Cortex of kidney (tissue), 1 donor: ENCODE measurements at places on chromosomes 3 and 15.

DNA sequence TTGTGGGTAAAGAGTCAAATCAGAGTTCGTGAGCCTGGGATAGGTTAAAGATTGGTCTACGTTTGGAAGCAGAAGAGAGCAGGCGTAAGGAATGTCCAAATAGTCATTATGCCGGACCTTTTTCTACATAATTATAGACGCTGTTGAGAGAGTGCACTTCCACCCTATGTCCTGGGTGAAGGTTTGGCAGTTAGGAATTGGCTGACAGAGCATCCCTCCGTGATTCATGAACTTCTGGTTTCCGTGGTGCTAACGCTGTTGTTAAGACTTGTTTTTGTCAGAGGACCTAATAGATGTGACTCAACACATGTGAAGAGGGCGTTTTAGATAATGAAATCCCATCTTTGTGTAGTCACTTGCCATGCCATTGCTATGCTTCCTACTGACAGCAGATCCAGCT lies 1.1 kb downstream of the EAF1 start:
- DNase-seq: no peak

GRCh38 chr15:22956257-22956977 lies 23.8 kb downstream of the CYFIP1 start:
- DNase-seq: no peak

DNA sequence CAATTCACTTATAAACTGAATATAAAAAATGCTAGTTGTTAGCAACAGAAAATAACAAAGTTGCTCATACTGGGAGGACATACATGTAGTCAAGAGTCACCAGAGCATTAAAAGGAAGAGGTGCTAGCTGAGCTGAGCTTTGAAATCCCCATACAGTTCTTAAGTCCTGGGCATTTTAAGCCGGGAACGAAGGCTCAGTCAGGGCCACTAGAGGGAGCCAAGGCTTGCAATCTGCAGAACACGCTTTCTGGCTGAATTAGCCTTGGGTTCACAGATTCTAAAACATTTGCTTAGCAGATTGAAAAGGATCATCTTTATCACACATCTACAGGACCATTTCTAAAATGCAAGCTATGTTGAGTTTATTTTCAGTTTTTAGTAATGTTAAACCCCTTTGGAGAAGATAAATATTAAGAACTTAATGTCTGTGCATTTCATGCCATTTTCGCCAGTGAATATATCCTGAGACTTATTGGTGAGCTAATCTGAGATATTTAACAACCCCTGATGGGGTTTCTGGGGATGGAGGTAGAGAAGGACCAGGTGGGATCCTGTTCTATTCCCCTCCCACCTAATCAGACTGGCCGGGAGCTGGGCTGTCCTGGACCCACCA lies 26.3 kb upstream of the MNS1 start:
- DNase-seq: no peak

GRCh38 chr3:93992207-93992606 lies 12.3 kb downstream of the ARL13B start:
- no peak for DNase-seq

GRCh38 chr3:66948041-66948440 lies 50.1 kb upstream of the KBTBD8 start:
- no peak for DNase-seq

DNA sequence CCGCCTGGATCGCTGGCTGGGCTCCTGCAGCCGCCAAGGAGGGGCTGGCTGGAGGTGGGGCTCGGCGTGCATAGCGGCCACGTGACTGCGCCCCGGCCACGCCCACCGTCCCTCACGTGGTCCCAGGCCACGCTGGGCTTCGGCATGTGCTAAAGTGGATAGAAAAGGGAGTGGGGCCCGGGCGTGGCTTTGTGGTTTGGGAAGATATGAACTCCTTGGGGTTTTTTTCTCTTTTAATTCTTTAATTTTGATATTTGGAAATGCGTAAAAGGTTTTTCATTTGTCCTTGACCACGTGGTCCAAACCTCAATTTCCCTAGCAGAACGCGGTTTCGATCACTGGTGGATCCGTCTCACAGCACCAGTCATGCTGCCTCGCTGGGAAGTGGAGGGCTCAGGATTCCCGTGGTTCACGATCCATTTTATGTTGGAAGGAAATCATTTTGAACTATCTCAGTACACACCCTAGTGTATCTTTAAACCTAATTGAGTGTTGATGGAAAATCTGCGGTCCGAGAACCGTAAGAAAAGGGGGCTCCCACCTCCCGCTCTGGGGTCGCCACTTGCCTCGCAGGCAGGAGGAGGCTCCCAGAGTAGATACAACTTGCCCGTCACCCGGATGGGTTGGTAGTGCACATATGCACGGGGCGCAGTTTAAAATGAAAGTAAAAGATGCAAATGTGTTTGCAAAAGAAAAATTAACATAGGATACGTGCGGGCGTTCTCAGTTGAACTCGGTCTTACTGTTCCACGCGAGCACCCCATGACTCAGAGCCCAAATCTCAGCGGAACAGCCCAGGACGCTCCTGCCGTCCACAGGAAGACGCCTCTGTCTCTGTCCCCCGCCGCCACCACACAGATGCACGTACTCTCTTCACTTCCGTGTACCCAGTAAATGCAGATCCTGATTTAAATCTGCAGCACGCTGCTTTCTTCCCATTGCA lies 141.9 kb downstream of the PGPEP1L start:
- DNase-seq: no peak

DNA sequence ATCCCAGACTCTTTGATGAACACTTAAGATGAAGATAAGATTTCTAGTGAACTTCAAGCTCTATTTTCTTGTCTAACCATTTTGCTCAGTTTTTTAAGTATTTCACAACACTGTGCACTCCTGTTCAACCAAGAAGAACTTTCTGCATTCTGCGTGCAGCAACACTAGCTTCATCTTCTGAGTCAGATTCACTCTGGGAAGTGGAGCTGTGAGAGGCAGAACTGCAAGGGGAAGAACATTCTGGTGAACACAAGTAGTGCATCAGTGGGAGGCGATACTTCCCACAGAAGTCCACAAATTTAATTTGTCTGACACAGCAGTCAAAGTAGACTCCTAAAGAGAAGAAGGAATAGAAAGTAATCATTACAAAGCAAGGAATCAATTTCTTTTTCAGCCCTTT lies 18.1 kb downstream of the LRRC58 start:
- DNase-seq: no peak

DNA sequence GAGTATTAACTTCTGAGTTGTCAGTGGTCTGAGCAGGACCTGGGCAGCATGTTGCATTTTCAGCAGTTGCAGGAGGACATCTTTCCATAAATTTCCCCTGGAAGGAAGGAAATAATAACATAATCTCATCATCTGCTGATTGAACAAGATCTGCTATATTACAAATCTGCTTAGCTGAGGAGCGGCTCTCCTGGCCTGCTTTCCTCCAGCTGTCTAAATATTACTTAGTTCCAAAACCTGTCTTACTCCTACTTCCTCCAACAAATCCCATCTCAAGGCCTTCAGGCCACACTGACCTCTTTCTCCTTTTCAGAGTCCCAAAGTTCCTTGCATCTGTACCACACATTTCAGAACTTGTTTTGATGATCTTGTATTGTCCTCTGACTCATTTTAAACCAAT lies 364.4 kb upstream of the MCTP2 start:
- no peak for DNase-seq

GRCh38 chr3:47614788-47615187 lies 36.1 kb upstream of the CSPG5 start:
- no peak for DNase-seq

- DNase-seq: no peak
These were observed 504.1 kb upstream of the CDIN1 start for GRCh38 chr15:36075333-36075732.

DNA sequence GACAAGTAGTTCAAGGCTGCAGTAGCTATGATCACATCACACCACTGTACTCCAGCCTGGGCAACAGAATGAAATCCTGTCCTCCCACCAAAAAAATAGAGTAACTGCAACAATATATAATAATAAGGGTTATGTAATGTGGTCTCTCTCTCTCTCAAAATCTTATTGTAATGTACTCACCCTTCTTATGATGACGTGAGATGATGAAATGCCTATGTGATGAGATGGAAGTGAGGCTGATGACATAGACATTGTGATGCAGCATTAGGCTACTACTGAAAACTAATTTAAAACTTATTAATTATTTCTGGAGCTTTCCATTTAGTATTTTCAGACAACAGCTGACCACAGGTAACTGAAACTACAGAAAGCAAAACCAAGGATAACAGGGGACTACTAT lies 27.4 kb downstream of the TASOR start:
- DNase-seq: no peak

GRCh38 chr15:81227716-81228115 lies 31.0 kb downstream of the IL16 start:
- DNase-seq: no peak

GRCh38 chr3:113966172-113966571 lies 18.4 kb downstream of the ZDHHC23 start:
- DNase-seq: no peak

DNA sequence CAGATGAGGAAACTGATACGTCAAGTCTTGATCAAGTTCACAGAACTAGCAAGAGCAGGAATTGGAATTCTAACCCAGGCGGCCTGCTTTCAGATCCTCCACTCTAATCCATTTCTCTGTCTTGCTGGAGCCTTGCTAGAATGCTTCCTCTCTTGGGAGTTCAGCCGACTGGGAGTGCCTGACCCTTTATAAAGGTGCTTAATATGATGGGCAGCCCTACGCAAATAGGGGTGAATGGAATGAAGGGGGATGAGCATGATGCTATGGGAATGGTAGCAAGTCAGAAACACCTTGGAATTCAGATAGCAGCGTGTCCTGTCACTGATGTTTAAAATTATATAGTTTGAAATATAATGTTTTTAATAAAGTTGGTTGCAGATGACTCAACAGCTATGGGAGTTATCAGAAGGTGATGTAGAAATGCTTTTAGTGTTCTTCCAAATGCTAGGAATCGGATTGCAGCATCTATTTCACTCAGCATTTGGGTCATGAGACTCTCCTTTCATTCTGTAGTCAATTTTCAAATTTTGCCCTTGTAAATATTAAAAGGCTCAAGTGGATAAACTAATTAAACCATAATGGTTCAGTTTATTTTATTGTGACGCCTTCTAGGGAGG lies 150.7 kb downstream of the FNDC3B start:
- DNase-seq: no peak

DNA sequence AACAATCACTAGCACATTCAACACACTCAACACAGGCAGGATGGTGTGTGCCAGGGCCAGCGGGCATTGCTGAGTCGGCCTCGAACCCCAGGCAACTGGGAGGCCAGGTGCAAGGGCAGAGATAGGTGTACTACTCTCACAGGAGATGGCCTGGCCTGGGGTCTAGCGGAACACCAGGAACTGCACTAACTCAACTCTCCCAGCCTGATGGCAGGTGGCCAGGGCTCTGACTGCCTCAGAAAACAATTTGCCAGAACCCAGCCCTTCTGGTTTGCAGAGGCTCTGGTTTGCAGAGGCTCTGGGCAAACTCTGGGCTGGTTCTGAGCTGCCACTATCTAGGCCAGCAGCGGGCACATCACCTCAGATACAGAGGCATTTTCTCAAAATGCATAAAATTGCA lies 229.2 kb upstream of the CHRNA7 start:
- DNase-seq: no peak

DNA sequence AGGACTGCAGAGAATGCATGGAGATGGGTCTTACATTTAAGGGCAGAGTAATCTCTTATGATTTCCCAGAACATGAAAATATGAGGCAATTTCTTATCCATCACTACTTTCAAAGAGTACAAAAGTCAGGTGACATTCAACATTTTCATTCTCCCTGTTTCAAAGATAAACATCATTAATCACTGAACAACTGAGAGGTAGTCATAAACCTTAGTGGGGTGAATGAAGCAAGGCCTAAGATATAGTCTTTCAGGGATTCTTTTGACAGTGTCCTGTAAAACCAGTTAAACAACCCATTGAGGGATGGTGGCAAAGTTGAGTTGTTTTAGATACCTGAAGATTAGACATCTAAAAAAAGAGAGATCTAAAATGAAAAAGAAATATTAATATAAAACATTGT lies 271.6 kb upstream of the CBLB start:
- DNase-seq: no peak

- no peak for DNase-seq
These were observed 49.1 kb upstream of the LIMD1 start for GRCh38 chr3:45545476-45545875.

DNA sequence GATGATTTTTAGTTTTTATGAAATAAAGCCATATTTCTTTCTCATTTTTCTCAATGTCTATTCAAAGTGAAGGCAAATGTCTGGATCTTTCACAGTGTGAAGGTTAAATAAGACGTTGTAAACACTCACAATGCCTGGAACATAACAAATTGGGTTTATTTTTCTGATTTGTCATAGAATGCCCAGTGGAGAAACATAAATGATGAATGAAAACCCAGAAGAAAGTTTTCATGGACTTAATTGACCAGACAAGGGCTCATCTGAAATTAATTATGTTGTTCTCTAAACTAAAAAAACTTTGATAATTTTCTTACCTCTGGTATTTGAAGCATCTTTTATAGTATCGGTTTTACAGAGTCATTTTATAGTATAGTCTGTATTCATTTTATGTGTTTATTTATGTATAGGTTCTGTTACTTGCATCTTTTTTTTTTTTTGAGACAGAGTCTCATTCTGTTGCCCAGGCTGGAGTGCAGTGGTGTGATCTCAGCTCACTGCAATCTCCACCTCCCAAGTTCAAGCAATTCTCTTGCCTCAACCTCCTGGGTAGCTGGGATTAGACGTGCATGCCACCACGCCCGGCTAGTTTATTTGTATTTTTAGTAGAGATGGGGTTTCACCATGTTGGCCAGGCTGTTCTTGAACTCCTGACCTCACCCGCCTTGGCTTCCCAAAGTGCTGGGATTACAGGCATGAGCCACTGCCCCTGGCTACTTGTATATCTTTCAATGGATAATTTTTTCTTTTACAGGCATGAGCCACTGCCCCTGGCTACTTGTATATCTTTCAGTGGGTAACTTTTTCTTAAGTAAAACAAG lies 15.1 kb upstream of the BNIP2 start:
- no peak for DNase-seq

GRCh38 chr15:41554915-41555314 lies 4.1 kb upstream of the TYRO3 start:
- no peak for DNase-seq

DNA sequence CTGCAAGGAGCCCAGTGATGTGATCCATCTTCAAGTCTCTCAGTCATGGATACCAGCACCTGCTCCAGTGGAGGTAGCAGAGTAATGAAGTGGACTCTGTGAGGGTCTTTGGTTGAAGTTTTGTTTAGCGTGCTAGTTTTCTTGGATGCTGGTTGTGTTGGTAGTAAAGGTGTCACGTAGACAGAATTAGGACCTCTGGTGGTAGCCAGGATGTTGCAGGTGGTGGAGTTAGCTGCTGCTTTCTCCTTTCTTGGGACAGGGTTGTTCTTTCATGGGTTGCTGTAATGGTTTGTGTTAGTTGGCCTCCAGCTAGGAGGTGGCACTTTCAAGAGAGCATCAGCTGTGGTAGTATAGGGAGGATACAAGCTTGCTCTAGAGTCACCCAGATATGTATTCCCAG lies 125.2 kb downstream of the ANXA2 start:
- DNase-seq: no peak

- DNase-seq: no peak
These were observed 32.0 kb downstream of the IQSEC1 start for GRCh38 chr3:13041113-13041776.

GRCh38 chr3:194231929-194232832 lies 96.2 kb downstream of the HES1 start:
- no peak for DNase-seq
